ENCODE measurements at places on chromosomes 1 and 21.

GRCh38 chr1:25431955-25432719 lies 1.4 kb downstream of the MACO1 start:
- DNase-seq = no peak

- no peak for DNase-seq
Measured at GRCh38 chr1:111454859-111455641, 5.8 kb downstream of the ATP5PB start.

GRCh38 chr1:44305962-44306422 lies 49.1 kb downstream of the ERI3 start:
- no peak for DNase-seq

GRCh38 chr1:186564582-186564981 lies 103.7 kb upstream of the PDC start:
- no peak for DNase-seq

- DNase-seq = no peak
Measured at GRCh38 chr21:38699048-38699447, 106.7 kb upstream of the ETS2 start.

DNA sequence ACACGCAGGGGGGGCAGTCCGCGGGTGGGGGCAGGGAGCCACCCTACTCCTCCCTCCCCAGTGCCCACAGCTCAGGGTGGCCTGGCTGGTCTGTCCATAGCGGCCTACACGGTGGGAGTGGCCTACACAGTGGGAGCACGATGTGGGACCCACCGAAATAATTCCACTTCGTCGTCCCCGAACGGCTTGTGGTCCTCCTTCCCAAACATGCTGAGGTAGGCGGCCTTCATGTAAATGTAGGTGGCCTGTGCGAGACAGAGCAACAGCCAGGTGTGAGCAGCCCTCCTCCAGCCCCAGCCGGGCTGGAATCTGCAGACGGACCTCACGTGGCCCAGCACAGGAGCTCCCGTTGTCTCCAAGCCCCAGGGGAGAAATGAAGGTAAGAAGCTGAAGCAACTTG lies 34.4 kb downstream of the TTC39A start:
- no peak for DNase-seq

GRCh38 chr1:14844356-14844755 lies 245.9 kb downstream of the KAZN start:
- DNase-seq = no peak

DNA sequence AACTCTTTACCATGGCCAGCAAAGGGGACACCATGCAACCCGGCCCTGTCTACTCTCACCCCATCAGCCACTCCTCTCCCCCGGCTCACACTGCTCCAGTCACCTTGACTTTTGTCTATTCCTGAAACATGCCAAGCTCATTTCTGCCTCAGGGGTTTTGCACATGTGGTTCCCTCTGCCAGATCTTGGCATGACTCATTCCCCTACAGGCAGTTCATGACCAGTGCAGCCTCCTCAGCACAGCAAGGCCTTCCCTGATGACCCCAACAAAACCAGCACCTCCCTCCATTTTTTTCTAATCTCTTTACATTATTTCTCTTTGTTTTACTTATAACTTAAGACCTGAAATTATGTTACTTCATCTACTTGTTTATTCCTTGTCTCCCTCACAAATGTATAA lies 58.6 kb upstream of the GJB5 start:
- DNase-seq = no peak

DNA sequence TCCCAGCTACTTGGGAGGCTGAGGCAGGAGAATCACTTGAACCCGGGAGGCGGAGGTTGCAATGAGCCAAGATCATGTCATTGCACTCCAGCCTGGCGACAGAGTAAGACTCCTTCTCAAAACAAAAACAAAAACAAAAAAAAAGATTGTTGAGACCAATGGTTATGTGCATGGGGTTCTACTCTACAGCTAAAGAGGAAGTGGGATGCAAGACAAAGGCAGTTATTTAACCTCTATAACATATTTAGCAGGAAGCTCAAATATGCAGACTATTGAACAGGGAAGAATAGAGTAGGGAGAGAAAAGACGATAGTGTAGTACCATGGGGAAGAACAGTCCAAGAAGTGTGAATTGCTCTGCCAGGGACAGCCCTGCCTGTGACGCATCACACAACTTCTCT lies 227.7 kb downstream of the SMYD3 start:
- no peak for DNase-seq

- DNase-seq = no peak
Measured at GRCh38 chr1:59272507-59272906, 24.4 kb upstream of the FGGY start.

DNA sequence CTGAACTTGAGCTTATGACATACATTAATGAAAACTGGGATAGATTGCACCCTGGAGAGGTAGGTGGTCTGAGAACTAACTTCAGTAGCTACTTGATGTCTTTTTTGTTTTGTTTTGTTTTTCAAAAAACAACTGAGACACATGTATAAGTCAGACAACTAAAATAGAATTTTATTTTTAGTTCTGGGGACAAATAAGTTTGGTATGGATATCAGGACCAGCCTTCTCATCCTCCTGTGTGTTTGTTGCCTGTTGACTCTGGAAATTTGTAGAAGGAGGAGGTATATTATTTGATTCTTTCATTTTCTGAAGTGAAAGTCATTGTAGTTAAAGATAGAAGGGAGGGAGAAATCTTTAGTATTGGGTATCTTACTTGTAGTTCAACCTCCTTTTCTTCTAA lies 41.5 kb downstream of the MTF2 start:
- no peak for DNase-seq

DNA sequence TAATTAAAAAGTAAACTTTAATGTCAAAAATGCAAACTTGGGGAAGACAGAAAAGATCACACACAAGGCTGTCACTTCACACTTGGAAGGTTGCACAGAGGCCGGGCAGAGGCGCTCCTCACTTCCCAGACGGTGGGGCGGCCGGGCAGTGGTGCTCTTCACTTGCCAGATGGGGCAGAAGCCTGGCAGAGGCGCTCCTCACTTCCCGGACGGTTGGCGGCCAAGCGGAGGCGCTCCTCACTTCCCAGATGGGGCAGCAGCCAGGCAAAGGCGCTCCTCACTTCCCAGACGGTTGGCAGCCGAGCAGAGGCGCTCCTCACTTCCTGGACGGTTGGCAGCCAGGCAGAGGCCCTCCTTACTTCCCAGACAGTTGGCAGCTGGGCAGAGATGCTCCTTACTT lies 25.8 kb upstream of the IL6R start:
- DNase-seq = no peak

- no peak for DNase-seq
Measured at GRCh38 chr1:7172804-7173203, 387.6 kb downstream of the CAMTA1 start.

GRCh38 chr1:192557841-192558595 lies 17.6 kb upstream of the RGS1 start:
- peak; percentile 14 for DNase-seq

- no peak for DNase-seq
Measured at GRCh38 chr1:118973032-118973431, 15.1 kb downstream of the TBX15 start.

GRCh38 chr1:227765261-227766014 lies 30.2 kb downstream of the SNAP47 start:
- no peak for DNase-seq

GRCh38 chr1:202623075-202623474 lies 87.2 kb downstream of the SYT2 start:
- DNase-seq = no peak

DNA sequence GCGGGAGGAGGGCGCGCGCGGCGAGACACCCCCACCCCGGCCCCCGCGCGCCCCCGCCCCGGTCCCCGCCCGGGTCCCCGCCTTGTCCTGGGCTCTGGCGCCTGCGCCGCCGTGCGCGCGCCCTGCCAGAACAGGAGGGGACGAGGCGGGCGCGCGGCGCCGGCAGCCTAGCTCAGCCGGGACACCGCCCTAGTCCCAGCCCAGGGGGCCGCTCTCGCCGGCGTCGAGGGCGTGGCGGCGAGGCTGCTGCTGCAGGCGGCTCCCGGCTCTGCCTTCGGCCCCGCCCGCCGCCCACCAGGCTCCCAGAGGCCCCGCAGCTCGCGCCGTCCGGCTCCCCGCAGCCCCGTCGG lies at the start of gene RCAN3:
Gene RCAN3 (plus strand): TSS at position 128 of the 350 bp plus-strand sequence. CDS start 11,537 bp downstream, outside the sequence.
- DNase-seq = peak; percentile 69
